Activated T-helper 1 cell treated with anti-CD3 and anti-CD28 coated beads, Interleukin-2, amount 50 U/mL, for 16 hours (primary cell): ENCODE measurements at places on chromosomes 2 and 18.

GRCh38 chr2:2836343-2837070, 505.4 kb upstream of the MYT1L start:
- no peak for DNase-seq

DNA sequence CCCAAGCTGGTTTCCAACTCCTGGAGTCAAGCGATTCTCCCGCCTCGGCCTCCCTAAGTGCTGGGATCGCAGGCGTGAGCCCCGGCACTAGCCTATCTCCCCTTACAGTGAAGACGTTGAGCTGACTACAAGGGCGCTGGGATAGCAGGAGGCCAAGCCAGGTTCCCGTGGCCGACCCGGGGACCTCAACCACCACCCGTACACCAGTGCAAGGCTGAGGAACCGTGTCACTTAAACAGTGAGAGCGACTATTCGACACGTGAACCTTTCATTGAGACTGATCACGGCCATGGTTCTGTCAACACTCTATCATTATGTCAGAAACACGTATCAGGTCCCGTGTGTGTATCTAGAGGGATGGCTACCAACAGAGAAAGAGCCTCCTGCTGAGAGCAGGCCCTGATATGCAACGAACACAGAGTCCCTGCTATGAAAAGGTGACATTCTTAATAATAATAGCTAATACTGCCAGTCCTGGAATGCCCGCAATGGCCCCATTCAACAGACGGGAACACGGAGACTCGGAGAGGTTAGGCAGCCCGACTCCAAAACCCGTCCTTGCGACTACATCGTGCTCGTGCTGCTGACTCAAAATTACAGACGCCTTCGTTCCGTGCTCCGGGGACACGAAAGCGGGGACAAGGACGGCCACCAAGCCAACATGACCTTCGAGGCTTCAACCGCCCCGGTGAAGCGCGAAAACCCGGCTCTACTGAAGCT, 833 bp downstream of the AFG3L2 start:
- DNase-seq: no peak

DNA sequence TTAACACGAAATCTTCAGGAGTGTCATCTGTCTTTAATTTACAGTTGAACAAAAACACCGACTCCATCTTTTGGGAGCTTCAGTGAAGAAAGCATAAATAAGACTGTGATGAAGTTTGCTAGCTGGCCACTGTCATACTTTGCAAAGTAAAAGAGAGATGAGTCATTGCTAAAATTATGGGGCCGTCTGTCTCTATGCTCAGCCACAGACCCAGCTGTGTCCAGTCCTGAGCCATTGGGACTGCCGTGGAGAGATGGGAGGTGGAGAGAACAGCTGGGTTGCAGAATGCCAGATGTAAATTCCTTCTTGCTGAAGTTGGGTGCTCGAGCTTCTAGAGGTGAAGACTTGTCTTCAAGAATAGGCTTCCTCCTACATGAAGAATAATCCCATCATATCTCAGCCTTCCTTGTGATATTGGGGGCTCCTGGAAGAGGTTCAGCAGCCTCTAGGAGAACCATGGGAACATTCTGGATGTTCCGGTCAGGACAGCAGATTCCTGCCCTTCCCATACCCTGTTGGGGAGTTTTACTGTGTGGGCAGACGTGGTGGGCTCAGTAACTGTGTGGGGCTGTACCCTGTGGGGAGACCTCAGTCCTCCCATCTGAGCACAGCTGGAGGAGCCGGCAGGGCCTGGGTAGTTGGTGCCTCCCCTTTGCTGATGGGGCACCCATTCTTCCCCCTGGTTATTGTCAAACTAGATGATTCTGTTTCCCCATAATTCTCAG, 71.1 kb downstream of the LDLRAD4 start:
- no peak for DNase-seq

DNA sequence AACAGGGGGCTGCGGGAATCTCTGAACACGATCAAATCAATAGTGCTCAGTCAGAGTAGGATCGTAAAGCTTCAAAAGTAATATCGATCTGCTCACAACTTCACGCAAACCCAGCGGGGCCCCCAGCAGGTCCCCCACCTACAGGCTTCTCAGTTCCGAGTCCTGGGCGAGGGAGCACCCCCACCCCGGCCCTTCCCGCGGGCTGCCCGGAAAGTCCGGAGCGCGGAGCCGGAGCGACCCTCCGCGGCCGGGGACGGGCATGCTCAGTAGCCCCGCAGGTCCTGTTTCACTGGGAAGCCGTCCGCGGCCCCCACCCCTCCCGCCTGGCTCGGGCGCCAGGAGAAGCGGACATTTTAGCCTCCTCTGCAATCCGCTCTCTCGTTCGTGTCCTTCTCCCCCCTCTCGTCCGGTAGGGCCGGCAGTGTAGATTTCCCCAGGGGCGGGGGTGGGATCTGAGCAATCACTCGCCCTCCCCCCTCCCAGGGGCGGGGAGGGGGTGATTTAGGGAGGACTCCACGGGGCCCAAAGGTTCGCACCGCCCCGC, 3.3 kb upstream of the SPRED2 start:
- DNase-seq: peak; percentile 6

DNA sequence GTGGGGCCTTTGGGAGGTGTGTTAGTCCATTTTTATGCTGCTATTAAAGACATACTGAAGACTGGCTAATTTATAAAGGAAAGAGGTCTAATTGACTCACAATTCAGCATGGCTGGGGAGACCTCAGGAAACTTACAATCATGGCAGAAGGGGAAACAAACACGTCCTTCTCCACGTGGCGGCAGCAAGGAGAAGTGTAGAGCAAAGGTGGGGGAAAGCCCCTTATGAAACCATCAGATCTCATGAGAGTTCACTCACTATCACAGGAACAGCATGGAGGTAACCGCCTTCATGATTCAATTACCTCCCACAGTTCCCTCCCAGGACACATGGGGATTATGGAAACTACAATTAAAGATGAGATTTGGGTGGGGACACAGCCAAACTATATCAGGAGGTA, 187.1 kb upstream of the OSR1 start:
- DNase-seq: no peak

DNA sequence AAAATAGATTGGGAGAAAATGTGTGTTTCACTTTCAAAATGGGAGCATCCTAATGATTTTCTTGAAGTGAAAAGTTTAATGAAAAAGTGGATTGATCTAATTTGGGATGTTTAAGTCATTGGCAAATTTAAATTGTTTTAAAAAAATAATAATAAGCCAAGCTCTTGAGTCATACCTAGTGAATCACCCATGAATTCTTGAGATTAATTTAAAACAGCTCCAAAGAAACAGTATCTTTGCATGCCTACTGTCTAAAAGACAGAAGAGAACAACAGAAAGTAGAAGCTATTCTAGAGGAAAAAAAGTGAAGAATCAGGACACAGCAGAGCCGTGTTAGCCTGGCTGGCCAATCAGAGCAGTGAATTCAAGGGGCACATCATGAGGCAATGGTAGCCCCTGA, 7.7 kb downstream of the ACVR1C start:
- DNase-seq: no peak

- DNase-seq: no peak
Measured at GRCh38 chr2:128789776-128790455, 471.2 kb upstream of the HS6ST1 start.

GRCh38 chr2:162305901-162306300, 12.6 kb downstream of the IFIH1 start:
- DNase-seq: no peak

DNA sequence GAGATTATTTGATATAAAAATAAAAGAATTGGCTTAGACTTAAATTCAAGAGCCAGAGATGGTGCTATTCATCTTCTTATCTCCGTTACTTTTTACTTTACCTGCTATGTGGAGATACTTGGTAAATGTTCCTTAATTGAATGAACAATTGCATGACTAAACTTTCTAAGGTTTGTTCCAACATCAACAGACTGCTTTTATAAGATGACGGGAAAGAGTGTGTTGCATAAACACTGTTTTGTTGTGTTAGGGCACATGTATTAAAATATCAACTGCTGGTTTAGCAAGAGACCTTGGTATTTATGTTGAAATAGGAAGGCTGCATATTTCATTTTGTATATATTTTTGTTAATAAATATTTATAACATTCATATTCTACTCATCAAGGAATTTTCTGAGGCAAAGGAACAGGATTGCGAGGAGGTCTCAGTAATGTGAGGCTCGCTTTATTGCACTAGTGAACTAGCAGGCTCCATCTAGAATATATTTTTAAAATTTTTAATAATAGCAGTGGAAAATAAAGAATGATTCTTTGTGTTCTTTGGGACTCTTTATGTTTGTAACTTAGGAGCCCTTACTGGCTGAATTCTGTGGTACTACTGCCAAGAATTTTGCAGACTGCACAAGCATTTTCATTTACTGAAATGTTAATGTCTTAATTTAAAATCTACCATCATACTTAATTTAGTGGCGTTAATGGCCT, 10.7 kb upstream of the NFE2L2 start:
- DNase-seq: no peak

DNA sequence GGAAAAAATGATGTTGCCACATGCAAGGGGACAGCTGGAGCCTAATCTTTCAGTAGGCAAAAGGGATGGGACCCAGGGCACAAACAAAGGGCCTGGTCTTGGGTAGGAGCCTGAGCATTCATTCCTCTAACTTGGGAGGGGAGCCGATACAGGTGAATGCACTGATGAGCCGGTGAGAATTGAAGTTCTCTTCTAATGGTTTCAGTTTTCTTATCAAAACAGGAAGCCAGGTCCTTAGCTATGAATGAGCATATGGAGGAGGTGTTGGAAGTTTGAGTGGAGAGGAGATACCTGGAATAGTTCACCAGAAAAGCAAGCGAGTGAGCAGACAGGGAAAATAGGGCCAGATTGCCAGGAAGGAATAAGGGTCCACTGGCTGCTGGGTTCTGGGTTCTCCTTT, 10.1 kb downstream of the DPP4 start:
- DNase-seq: no peak

DNA sequence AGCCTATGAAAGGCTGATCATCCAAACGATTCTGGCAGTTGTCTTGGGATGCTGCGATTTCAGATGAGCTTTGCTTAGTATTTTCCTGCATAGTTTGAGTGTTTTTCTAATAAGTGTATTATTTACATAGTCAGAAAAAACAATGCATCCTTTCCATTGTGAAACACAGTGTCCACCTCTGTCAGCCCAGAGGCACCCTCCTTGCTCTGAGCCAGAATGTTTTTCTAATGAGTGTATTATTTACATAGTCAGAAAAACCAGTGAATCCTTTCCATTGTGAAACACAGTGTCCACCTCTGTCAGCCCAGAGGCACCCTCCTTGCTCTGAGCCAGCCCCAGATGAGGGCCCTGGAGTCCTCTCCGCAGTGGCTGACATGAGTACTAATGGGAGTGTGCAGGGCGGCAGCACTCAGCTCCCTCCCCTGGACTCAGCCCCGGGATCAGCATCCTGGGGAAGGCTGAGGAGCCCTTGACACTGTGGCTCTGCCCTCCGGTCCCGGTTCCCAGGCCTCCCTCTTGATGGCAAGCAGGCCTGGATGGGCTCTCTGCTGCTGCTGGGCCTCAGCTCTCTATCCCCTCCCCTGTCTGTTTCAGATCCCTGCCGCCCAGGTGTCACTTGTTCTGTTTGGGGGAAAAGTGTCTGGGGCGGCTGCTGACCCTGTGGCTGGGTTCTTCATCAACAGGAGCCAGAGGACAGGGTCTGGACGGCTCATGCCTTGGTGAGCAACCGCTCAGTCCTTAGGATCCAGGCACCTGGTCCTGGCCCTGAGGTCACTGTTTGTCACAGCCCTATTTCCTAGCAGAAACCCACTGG, 5.9 kb downstream of the MFSD2B start:
- no peak for DNase-seq

GRCh38 chr2:190465060-190465459, 56.9 kb downstream of the MFSD6 start:
- no peak for DNase-seq

- DNase-seq: no peak
Measured at GRCh38 chr2:9288233-9288632, 81.6 kb downstream of the ASAP2 start.

DNA sequence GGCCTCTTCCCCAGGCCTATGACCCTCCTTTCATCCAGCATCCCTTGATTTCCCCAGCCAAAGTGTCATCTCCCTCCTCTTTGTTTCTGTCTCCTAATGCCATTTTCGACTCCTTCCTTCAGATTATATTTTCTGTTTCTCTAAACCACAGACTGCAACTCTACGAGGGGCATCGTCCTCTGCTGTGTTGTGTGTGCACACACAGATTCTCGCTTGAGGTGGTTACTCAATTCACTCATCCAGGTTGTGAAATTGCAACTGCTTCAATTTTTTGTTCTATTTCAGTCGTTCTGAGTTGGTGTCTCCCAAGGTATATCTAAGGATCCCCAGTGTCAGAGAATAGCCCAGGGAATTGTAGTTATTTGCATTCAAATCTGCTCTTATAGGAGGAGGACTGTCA, 113.5 kb upstream of the NDUFV2 start:
- no peak for DNase-seq

- no peak for DNase-seq
Measured at GRCh38 chr2:47226132-47226922, 71.2 kb upstream of the STPG4 start.
